ENCODE measurements at places on chromosomes 7 and 10.

DNA sequence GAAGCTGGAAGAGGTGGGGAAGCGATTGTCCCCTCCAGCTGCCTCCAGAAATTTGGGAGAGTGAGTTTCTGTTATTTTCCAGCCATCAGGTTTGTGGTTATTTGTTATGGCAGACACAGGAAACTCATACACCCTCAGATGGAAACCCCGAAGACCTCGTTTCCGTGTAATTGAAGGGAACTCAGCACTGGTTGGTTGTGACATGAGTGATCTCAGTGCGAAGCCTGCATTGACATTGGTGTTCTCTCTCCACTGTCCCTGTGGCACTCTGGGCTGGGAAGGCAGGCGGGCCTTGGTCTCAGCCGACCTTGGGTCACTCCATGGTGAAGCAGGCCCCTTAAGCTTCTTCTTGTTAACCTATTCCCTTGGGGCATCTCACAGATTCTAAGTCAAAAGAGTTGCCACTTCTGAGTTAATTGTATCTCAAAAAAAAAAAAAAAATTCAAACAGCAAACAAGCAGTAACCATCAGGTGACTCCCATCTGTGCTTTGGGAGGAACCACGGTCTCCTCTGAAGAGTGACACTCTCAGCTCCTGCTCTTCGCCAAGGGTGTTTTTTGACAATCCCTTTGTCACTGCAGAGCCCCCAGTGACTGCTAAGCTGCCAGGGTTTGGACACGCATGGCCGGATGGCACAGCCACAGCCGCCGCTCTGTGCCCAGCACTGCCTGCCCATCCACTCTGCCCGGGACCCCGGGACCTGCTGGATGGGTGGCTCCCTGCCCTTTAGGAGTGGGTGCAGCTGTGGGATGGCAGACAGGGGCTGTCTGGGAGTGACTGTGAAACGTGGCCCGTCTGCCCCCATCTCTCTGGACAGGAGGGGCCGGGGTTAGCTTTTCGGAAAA lies 233.6 kb downstream of the PRPF18 start:
- no peak for DNase-seq

DNA sequence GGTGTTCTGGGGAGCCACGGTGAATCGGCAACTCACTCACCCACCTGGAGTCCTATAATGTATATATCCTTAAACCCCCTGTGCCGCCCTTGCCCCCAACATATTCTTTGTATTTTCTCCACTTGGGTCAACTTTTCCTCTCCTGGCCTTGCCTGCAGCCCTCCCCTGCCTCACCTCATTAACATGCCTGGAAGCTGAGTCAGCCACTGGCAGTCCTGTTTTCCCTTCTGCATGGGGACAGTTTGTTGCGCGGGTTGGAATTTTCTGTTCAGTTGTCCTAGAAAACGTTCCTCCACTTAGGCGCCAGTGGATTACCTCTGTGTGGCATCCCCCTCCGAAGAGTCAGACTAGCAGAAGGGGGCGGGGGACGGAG lies 97.4 kb downstream of the C10orf105 start:
- DNase-seq: no peak

DNA sequence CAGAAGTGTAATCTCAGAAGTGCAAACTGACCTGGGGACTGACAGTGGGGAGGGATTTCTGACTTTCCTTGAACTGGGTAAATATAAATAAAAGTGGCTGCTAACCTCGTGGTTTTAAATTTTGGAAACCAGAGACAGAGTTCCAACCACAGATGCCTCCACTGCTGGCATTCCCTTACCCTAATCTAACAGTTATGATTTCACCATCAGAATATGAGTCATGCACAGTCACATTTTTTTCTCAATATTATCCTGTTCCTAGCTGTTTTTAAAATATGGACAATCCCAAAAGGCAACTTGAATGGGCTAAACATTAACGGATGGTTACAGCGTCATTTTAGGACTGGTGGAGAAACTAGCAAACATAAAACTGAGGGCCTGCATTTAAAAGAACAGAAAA lies 264.3 kb upstream of the INHBA start:
- DNase-seq: no peak

GRCh38 chr7:28466341-28466740 lies 54.0 kb downstream of the CREB5 start:
- DNase-seq: no peak

GRCh38 chr7:44622342-44623151 lies 16.1 kb downstream of the OGDH start:
- no peak for DNase-seq
